ENCODE measurements at places on chromosomes 1 and 21. TPM values are rescaled to one million over a fixed set of nuclear protein-coding genes. Genes with fewer than 3 reads are reported as not detected.

DNA sequence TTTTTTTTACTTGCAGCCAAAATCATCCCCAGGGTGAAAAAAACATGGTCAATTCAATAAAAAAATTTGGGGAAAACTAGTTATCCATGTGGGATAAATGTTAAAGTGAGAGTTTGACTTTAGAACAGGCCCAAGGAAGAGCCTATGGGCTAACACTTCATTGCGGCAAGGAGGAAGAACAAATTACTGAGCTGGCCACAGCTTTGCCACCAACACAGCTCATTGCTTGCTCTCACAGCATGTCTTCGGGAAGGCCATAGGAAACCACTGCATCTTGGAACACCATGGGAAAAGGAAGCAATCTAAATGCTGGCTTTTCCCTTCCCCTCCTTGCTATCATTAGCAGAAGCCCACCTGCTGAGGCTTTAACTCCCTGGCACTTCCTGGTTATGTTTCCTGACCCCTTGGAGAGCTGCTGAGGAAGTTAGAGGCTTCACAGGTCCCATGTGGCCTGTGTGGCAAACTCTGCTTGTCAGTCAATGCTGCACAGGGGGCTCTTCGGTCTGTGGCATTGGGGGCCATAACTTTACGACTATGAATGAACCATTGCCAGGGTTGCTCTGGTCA, 86.0 kb downstream of the SLC25A24 start:
- H3K4me3 ChIP-seq, result no peak overlapping the region
- H3K27ac ChIP-seq, result no peak overlapping the region
- no peaks in the 10 kb centered on the region for H3K4me1 ChIP-seq
- DNase-seq, result no peak
- no peaks in the 10 kb centered on the region for H3K36me3 ChIP-seq

DNA sequence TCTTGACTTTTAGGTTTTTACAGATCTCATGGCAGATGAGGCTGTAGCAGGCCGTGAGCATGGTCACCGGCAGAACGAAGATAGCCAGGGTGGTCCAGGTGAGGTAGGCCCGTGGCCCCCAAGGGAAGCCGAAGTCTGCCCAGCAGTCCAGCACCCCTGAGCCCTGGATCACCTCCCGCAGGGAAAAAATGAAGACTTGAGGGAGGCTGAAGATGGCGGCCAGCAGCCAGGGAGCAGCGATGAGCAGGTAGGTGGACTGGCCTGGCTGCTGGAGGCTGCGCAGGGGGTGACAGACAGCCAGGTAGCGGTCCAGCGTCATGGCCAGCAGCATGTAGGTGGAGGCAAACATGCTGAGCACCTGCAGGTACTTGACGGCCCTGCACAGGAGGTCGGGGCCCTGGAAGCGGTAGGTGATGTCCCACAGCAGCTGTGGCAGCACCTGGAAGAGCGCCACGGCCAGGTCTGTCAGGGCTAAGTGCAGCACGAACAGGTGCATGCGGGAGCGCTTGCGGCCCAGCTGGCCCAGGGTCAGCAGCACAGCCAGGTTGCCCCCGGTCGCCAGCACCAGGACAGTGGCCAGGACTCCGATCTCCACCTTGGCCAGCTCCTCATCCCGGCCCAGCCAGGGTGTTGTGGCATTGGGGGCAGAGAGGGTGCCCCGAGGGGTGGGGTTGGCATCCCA, 856 bp downstream of the AVPR1B start:
- H3K4me1 ChIP-seq, result peaks cover 10% of the 10 kb centered on the region
- no peak overlapping the region for H3K27ac ChIP-seq
- H3K36me3 ChIP-seq, result no peaks in the 10 kb centered on the region
- H3K27me3 ChIP-seq, result no peaks in the 10 kb centered on the region

The FMOD gene
- 59.8 TPM for total RNA-seq

The TDRD10 gene
- total RNA-seq, result 5.0 TPM

The DONSON gene
- 14.3 TPM for total RNA-seq

DNA sequence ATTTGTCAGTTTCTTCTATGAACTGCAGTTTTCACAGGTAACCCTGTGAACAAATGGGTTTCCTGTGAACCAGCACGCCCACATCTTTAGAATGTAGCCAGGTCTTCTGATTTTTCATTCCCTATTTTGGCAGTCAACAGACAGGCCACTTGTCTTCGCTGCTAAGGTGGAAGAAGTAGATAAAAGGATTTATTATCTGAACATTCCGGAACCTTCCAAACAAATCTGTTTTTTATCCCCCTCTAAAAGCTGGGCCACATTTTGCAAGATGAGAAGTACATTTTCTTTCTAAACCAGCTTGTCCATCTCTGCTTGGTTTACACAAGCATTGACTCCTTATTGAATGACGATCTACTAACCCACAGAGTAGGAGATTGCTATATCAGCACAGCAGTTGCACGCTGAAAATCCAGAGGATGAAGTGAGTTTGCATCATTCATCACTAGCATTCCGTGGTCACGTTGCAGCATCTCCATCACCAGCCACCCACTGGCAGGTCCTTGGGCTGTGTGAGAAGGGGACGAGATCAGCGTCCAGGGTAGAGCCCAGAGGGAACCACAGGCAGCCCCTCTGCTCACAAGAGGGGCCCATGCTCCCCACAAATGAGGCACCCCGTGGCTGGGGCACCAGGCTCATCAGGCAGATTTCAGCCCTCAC, 83.5 kb downstream of the TOMM20 start:
- H3K27ac ChIP-seq, result no peak overlapping the region
- H3K36me3 ChIP-seq, result no peaks in the 10 kb centered on the region
- DNase-seq, result no peak
- peaks cover 13% of the 10 kb centered on the region for H3K4me1 ChIP-seq

GRCh38 chr1:67801903-67802302, 31.4 kb downstream of the GNG12 start:
- no peak overlapping the region for H3K4me3 ChIP-seq
- H3K27ac ChIP-seq, result no peak overlapping the region
- no peak for DNase-seq

DNA sequence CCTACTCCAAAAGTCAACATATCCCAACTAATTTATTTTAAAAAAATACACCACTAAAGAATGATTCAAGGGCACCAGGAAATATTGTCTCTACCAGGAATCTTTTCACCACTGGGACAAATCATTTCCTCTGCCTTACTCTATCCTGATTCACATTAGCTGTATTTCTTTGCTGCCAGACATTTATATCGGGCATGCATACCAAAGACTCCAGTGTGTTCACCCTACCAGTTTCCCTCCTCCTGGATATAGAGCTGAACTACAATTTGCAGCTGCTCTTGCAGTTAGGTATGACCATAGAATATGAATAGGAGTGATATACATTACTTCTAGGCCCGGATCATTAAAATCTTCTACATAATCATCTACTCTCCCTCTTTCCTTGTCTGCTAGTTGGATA, 7.6 kb downstream of the KCNJ6 start:
- DNase-seq, result no peak
- H3K27me3 ChIP-seq, result peaks cover 3% of the 10 kb centered on the region
- no peak overlapping the region for H3K27ac ChIP-seq
- no peaks in the 10 kb centered on the region for H3K36me3 ChIP-seq
- H3K4me1 ChIP-seq, result no peaks in the 10 kb centered on the region

- no peak overlapping the region for H3K4me3 ChIP-seq
- no peak overlapping the region for H3K27ac ChIP-seq
- H3K27me3 ChIP-seq, result no peaks in the 10 kb centered on the region
Observed at GRCh38 chr1:160460683-160461287, 60.4 kb downstream of the VANGL2 start.

The ADAM30 gene
- not detected for total RNA-seq

The MINDY1 gene
- 32.9 TPM for total RNA-seq

The FLG2 gene
- not detected for total RNA-seq

The OR2M3 gene
- total RNA-seq, result not detected

GRCh38 chr1:48687282-48688045, 89.2 kb downstream of the BEND5 start:
- H3K36me3 ChIP-seq, result no peaks in the 10 kb centered on the region
- no peak for DNase-seq
- H3K4me1 ChIP-seq, result no peaks in the 10 kb centered on the region
- no peak overlapping the region for H3K4me3 ChIP-seq
- H3K27ac ChIP-seq, result no peak overlapping the region

The MCOLN3 gene
- 8.1 TPM for total RNA-seq

- H3K4me1 ChIP-seq, result no peaks in the 10 kb centered on the region
- H3K36me3 ChIP-seq, result no peaks in the 10 kb centered on the region
- no peak for DNase-seq
- H3K4me3 ChIP-seq, result no peak overlapping the region
- H3K27ac ChIP-seq, result no peak overlapping the region
Observed at GRCh38 chr1:13832536-13832935, 132.5 kb downstream of the PRDM2 start.

DNA sequence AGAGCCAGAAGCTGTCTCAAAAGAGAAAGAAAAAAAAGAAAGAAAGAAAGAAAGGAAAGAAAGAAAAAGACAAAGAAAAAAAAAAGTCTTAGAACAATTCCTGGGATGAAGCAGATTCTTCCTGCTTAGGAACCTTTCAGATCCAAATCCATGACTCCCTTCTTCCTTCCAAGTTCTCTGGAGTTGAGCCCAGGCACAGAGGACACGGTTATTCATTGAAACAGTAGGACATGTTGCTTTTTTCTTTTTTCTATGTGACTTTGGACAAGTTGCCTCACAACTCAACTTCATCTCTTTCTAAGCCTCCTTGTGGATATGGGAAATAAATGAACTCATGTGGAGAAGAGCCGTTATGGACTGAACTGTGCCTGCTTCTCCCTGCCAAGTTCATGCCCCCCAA, 14.7 kb upstream of the TNFRSF8 start:
- no peaks in the 10 kb centered on the region for H3K36me3 ChIP-seq
- no peak for DNase-seq
- peaks cover 4% of the 10 kb centered on the region for H3K4me1 ChIP-seq
- no peak overlapping the region for H3K4me3 ChIP-seq

The KRTAP21-2 gene
- not detected for total RNA-seq

The CLDN19 gene
- total RNA-seq, result not detected

The S100A14 gene
- 100.0 TPM for total RNA-seq

DNA sequence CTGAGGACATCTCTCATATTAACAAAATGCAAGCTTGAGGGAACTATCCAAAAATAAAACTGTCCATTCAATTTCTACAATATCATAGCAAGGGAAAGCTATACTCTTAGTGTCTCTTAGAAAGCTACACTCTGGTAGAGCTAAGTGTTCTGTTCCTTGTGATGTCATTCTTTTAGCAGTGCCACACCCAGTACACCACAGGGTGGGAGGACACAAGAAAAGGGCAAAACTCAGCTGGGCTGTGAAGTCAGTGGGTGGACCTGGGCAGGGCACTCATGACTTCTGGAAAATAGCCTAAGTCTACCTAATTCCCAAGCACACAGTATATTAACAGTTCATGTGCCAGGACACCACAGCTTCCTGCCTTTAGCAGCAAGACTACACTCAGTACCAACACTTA, 42.2 kb upstream of the TNFSF4 start:
- no peak for DNase-seq
- H3K36me3 ChIP-seq, result no peaks in the 10 kb centered on the region
- no peak overlapping the region for H3K4me3 ChIP-seq

GRCh38 chr1:204316164-204316563, 43.6 kb downstream of the PLEKHA6 start:
- H3K36me3 ChIP-seq, result no peaks in the 10 kb centered on the region
- DNase-seq, result no peak
- no peaks in the 10 kb centered on the region for H3K4me1 ChIP-seq
- H3K27ac ChIP-seq, result no peak overlapping the region
- H3K4me3 ChIP-seq, result no peak overlapping the region
- H3K27me3 ChIP-seq, result peaks cover 7% of the 10 kb centered on the region

DNA sequence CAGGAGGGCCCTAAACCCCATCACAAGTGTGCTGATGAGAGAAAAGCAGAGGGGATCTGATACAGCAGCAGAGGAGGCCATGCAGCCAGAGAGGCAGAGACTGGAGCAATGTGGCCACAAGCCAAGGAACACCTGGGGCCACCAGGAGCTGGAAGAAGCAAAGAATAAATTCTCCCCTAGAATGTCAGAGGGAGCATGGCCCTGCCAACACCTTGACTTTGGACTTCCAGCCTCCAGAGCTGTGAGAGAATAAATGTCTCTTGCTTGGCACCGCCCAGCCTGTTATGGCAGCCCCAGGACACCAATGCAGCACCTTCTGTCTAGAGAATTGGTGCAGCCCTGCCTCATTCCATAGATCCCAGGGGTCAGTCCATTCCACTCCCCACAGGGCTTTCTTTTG, 25.3 kb downstream of the UBASH3A start:
- H3K4me3 ChIP-seq, result no peak overlapping the region
- no peak overlapping the region for H3K27ac ChIP-seq
- H3K27me3 ChIP-seq, result no peaks in the 10 kb centered on the region

GRCh38 chr1:170305777-170306512, 160.2 kb downstream of the NTMT2 start:
- no peak overlapping the region for H3K27ac ChIP-seq
- no peaks in the 10 kb centered on the region for H3K36me3 ChIP-seq
- H3K27me3 ChIP-seq, result no peaks in the 10 kb centered on the region
- no peak for DNase-seq

- no peaks in the 10 kb centered on the region for H3K36me3 ChIP-seq
- H3K4me3 ChIP-seq, result no peak overlapping the region
- no peak overlapping the region for H3K27ac ChIP-seq
- H3K27me3 ChIP-seq, result no peaks in the 10 kb centered on the region
- no peaks in the 10 kb centered on the region for H3K4me1 ChIP-seq
Observed at GRCh38 chr1:223549740-223550139, 115.8 kb downstream of the CAPN8 start.

GRCh38 chr1:20875198-20875973, 88.3 kb upstream of the HP1BP3 start:
- no peaks in the 10 kb centered on the region for H3K27me3 ChIP-seq
- DNase-seq, result no peak
- H3K36me3 ChIP-seq, result peaks cover 35% of the 10 kb centered on the region
- no peak overlapping the region for H3K4me3 ChIP-seq

GRCh38 chr1:60573726-60574409, 500.3 kb upstream of the C1orf87 start:
- no peaks in the 10 kb centered on the region for H3K36me3 ChIP-seq
- peak overlapping the region; percentile 60 for H3K27ac ChIP-seq
- DNase-seq, result no peak
- H3K27me3 ChIP-seq, result no peaks in the 10 kb centered on the region

Measured in left lung (tissue), 14 donors.